ENCODE measurements at places on chromosomes 1 and 21. TPM values are rescaled to one million over a fixed set of nuclear protein-coding genes. Genes with fewer than 3 reads are reported as not detected.

The SGIP1 gene
- total RNA-seq, result 29.0 TPM

The BEND5 gene
- total RNA-seq, result 0.59 TPM

The AMIGO1 gene
- 4.9 TPM for total RNA-seq

The SYCP1 gene
- total RNA-seq, result not detected

The LYPD8 gene
- total RNA-seq, result not detected

The CD247 gene
- total RNA-seq, result not detected

The LCE2B gene
- total RNA-seq, result not detected

The MCOLN2 gene
- 0.85 TPM for total RNA-seq

The TCHH gene
- 0.03 TPM for total RNA-seq

The ALPL gene
- 0.36 TPM for total RNA-seq

The RASSF5 gene
- total RNA-seq, result 5.7 TPM

The CSF1 gene
- total RNA-seq, result 53.5 TPM

The ASTN1 gene
- 0.03 TPM for total RNA-seq

The HEYL gene
- total RNA-seq, result 0.30 TPM

The NHLH1 gene
- 0.07 TPM for total RNA-seq

The HAO2 gene
- total RNA-seq, result not detected

The WDR47 gene
- total RNA-seq, result 22.1 TPM

The CHAF1B gene
- 1.6 TPM for total RNA-seq

The IGSF9 gene
- total RNA-seq, result not detected

The BGLAP gene
- total RNA-seq, result 0.50 TPM

The IL12RB2 gene
- total RNA-seq, result not detected

The FAM151A gene
- total RNA-seq, result not detected

The MSH4 gene
- 0.33 TPM for total RNA-seq

The RXRG gene
- total RNA-seq, result not detected

The C1orf159 gene
- total RNA-seq, result 6.6 TPM

The ANXA9 gene
- not detected for total RNA-seq

The PRRX1 gene
- total RNA-seq, result 269 TPM
